ENCODE measurements at places on chromosomes 1 and 21.

DNA sequence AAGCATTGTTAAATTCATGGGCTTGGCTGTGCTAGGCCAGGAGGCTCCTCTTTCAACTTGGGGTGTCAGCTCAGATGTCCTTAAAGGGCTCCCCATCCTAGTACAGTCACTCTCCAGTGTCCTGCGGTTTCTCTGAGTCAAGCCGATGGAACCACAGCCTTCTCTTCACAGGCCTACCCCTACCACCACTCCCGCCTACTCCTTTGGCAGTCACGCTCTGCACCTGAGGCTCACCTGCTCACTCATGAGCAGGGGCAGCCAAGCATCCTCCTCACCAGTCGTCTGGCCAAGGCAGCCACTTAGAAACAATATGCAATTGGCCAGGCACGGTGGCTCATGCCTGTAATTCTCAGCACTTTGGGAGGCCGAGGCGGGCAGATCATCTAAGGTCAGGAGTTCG lies 3.6 kb downstream of the ACOT7 start:
- DNase-seq = no peak

DNA sequence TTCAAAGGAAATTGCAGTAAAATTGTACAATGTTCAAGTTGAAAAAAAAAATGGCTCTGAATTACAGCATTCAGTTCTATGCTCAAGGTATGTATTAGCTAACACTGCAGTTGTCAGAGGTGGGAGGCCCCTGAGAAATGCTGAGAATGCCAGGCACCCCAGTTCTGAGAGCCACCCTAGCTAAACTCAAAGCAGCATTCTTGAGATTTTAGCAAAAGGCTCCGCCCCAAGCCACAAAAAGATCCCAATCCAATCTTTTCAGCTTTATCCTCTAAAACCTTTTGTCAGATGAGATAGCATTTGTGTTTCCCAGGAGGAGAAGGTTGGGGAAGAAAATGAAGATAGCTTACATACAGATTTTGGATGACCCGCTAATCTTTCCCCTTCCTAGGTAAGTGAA lies 68.8 kb downstream of the SMYD2 start:
- DNase-seq = no peak

- DNase-seq = no peak
These were observed 162.7 kb downstream of the DNM3 start for GRCh38 chr1:172003766-172004530.

GRCh38 chr1:27504588-27505419 lies 14.8 kb upstream of the WASF2 start:
- no peak for DNase-seq

DNA sequence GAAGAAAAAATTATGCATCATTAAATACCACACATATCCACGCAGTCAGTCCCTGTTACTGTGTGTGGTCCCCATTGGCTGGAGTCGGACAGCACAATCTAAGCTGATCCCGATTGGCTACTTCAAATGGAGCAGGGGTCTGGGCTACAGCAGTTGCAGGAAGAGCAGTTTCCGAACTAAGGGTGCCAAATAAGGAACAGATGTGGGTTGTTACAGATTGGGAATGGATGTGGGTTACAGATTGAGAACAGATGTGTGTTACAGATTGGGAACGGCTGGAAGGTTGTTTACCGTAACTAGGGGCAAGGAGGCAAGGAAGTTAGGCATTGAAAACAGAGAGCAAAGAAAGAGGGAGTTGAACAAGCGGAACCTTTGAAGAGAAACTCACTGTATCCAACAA lies 19.9 kb downstream of the OR2L13 start:
- no peak for DNase-seq

DNA sequence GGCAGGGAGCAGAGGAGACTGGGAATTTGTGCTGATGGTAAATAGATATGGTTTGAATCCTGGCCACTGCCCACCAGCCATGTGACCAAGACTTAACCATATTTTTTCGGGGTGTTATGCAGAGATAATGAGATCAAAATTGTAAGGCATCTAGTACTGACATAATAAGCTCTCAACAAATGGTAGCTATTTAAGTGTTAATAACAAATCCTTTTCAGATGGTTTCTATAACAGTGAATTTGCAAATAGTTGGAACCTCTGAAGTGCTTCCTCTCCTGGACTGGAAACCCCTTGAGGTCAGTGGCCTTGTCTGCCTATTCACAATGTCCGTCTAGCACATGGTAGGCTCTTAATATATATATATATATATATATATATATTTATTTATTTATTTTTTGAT lies 64.7 kb downstream of the MDM4 start:
- no peak for DNase-seq

GRCh38 chr1:156217871-156218270 lies 5.1 kb downstream of the PMF1 start:
- no peak for DNase-seq

GRCh38 chr1:180953291-180954004 lies 40.8 kb downstream of the KIAA1614 start:
- DNase-seq = no peak

GRCh38 chr1:64900916-64901315 lies 65.4 kb downstream of the JAK1 start:
- DNase-seq = no peak
